Activated CD4-positive, alpha-beta T cell treated with anti-CD3 and anti-CD28 coated beads, Interleukin-2, amount 50 U/mL, for 48 hours (primary cell): ENCODE measurements at places on chromosomes 16 and 17.
A peak's percentile ranks its signal among the peaks of the same experiment; 100 is the strongest.

- DNase-seq, result no peak
Observed at GRCh38 chr17:55598495-55598894, 87.2 kb upstream of the SMIM36 start.

GRCh38 chr17:46879101-46879500, 27.7 kb downstream of the WNT9B start:
- DNase-seq, result no peak

GRCh38 chr17:53924530-53925455, 102.1 kb downstream of the KIF2B start:
- no peak for DNase-seq

DNA sequence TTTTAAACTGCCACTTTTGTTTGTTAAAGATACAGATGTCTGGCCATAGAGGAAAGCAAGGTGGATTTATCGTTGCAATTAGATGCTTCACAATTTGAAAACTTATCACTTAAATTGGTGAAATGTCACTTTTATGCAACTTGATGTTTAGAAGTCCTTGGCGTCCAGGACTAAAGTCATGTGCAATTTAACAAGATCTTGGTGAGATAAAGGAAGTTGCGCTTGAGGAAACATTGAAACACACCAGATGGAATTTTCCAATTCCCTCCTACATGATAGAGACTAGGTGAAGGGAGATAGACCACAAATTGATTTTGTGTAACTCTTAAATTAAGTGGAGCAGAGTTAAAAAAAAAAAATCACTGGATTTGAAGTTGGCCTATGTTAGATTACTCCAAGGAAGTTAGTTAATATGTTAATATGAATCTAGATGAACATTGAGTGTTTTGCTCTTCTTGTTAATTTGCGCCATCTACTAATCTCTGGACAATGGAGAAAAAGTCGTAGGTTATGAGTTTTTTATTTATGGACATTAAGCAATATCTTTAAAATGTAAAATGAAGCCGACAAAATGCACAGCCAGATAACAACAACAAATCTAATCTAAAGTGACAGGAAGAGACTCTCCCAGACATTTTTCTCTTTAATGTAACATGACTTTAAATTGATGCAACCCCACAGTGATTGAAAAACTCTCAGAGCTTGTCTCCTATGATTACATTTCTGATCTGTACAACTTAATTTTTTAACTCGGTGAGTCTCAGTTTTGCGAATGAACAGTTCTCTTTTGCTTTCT, 119.6 kb downstream of the WWOX start:
- DNase-seq, result no peak

DNA sequence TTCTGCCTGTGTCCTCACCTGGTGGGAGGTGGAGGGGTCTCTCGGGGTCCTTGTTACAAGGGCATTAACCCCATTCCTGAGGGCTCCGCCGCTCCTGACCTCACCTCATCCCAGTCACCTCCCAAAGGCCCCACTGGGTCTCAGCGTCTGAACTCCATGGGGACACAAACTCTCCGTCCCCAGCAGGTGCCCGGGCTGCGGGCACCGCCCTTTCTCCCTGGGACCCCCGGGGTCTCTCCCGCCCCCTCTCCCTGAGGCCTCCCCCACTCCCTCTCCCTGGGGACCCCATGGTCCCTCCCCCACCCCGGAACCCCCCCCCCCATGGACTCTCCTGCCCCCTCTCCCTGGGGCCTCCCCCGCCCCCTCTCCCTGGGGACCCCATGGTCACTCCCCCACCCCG, 24.8 kb downstream of the CACNA1H start:
- no peak for DNase-seq

DNA sequence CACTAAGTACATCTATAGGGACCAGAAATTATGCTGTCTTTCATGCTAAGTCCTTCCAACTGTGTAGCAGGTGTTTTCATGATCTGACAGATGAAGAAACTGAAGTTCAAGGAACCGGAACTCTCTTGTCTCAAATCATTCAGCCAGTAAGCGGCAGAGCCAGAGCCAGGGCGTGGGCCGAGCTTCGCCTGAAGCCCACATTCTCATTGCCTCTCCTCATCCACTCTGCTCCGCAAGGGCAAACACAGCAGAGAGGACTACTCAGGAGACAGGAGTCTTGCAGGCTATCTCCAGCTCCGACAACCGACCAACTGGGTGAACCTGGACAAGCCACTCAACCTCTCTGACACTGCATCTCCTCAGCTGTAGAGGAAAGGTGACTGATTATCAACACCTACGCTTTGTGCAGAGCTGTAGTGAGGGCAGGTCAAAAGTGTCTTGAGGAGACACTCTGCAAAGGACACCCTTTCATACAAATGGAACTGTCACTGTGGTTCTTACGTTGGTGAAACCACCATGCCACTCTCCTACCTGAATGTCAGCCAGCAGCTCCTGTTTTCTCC, 72.9 kb downstream of the CYTH1 start:
- DNase-seq, result peak; percentile 46

GRCh38 chr17:66255527-66255971, 26.3 kb upstream of the APOH start:
- peak; percentile 27 for DNase-seq

DNA sequence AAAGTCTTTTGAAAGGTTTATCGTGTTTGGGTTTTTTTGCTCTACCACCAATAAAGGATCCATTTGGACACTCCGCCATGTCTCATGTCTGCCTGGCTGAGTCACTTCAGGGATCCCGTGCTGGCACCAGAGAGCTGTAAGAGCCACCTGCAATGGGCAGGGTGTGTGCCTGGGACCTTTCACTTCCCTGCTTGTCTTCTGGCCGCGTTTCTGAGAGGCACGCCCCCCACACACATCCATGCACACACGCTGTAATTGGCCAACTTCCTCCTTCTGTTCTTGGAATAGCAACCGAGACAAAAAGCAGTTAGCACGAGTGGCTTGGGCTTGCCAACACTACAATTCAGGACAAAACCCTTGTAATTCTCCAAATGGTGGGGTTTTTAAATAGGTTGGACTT, 9.8 kb upstream of the SOST start:
- no peak for DNase-seq

DNA sequence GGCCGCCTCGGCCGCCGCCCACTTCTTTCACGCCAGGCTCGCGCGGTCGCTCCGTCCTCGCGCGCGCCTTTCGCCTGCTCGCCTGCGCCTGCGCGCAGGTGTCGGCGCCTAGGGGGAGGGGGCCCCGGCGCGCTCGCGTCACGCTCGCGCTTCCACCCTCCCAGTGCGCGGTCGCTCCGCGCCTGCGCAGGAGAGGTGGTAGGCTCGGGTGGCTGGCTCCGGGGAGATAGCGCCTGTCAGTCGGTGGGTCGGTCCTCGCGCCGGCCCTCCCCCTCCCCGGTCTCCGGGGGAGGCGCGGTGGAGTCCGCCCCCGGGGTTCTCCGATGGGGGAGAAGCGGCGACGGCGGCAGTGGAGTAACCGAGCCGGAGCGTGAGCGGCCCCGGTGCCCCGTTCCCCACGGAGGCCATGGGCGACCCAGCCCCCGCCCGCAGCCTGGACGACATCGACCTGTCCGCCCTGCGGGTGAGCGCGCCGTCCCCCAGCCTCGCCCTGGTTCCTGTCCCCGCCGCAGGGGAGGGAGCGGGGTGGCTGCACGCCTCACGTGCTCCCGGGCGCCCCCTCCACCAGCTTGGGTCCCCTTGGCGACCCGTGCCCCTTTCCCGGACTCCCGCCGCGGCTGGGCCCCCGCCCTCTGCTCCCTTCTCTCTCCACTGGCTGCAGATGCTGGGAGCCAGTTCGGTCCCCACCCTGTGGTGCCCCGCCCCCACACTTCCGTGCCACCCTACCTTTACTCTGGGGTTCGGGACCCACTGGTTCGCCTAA, at the start of gene MINK1:
TSS of gene MINK1 (plus strand) at position 163 of the 763 bp plus-strand sequence. CDS start at position 407, 244 bp downstream.
- peak; percentile 82 for DNase-seq

DNA sequence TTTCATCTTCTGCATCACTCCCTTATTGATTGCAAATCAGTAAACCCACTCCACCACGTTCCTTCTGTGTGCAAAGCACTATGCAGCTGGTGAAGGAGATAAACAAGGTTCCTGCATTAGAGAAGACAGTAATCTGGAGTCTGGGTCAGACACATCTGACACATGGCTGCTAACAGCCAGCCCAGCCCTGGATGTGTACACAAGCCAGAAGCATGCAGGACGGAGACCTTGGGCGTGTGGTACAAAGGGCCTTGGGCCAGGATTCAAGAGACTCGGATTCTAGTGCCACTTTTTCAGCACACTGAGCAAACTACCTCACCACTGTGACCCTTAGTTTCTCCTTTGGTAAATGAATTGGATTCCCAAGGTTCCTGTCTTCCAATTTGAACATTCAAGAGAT, 86.6 kb upstream of the DNAH9 start:
- DNase-seq, result no peak

DNA sequence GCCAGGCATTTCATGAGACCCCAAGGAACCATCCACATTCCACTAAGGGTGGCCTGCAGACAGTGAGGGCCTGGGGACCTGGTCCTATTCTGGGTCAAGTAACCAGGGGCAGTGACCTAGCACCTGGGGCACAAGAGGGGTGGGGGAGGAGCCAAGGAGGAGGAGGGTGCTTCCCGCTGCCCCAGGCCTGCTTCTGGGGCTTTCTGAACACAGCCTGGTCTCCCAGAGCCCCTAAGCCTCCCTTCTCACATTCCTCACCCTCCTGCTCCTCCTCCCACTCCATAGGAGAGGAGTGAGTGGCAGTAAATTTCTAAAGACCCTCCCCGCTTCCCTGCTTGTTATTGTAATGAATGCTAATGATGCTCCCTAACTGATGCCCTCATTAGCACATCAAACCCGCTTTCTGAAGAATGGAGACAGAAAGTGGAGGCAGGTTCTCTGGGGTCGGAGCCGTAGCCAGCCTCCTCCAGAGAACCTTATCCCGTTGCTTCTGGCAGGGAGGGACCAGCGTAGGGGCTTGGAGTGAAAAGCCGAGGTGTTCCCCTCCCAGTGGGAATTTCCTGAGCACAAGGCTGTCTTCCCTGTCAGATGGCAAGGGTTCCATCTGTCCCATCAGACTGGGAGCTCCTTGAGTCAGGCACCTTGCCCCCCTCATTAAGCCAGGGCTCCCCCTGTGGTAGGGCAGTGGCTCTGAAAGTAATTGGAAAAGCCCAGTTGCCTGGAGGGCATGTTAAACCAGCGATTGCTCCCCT, 3.7 kb upstream of the SRCIN1 start:
- no peak for DNase-seq

DNA sequence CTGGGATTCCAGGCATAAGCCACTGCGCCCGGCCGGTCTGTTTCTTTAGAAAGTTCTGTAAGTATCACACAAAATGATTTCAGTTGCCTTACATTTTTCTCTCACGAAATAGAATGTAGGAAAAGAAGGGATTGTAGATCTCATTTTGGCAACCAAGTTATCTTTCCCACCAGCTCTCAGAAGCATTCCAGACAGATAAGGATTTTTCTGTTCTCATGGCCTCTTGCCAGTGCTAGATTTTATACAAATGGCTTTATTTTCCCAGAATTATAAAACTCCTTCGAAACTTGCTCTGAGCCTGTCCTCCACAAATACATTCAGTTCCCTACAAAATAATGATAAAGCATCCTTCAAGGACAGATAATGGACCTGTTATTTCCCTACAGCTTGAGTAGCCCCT, 46.9 kb downstream of the LCMT1 start:
- DNase-seq, result no peak

DNA sequence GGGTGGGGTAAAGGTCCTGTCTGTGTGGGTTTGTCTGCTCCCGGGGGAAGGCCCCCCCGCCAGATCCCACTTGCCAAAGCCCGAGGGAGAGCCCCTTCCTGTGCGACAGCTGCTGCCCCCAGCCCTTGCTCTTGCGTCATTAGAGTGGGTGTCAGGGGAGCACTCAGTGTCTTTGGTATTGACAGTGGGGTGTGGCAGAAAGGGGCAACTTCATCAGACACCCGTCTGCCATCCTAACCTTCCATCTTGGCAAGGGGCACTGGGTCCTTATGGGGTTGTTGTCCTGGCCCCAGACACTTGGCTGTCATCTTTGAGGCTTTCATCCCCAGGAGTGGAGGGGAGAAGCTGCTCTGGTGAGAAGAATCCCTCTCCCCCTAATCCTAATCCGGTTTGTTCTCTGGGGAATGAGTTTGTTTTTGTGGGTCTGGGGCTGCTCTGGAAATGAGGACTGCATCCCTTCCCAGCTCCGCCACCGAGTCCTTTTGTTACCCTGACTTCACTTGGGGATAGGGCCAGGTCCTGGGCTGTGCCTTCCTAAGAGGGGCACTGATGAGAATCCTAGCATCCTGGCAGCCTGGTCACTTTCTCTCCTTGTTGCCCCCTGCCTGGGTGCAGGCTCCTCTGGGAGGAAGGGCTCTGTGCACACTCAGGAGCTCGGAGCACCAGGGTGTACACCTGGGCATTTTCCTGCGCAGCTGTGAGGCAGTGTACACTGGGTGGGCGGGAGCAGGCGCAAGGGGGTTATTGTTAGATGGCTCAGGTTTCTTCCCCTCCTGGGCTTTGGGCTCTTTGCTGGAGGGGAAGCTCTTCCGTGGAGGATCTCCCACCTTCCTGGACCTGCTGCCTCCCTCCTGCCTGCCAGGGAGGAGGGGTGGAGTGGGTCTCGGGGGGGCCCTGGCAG, 21.1 kb downstream of the GJD3 start:
- no peak for DNase-seq

DNA sequence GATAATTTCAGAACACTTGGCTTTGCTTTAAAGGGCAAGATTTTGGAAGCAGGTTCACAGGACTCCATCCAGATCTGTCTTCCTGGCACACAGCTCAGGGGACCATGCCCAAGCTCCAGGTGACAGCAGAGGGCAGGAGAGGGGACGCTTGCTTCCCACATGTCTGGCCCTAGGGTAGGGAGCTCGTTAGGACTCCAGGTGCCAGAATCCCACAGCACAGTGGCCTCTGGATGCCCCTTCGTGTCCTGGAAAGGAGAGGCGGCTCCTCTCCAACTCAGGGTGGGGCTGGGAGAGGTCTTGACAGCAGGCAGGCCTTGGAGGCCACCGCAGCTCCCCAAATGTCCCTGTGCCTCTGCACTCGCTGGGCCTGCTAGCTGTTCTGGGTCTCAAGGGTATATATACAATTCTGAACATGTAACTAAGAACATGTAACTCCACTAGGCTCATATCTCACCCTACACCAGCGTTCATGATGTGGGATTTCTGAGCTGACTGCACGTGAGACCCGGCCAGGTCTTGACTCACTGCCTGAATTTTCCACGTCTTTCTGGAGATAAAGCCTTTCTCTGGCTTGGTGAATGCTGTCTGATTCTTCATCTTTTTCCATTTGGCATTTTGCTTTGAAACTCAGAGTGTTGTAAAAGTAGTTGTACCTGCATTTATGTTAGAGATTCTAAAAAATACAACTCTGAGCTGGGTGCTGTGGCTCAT, 52.8 kb downstream of the MARCHF10 start:
- DNase-seq, result no peak

- peak; percentile 45 for DNase-seq
Observed at GRCh38 chr16:8867932-8868415, 832 bp downstream of the CARHSP1 start.
